ENCODE measurements at places on chromosomes 1 and 21. TPM values are rescaled to one million over a fixed set of nuclear protein-coding genes. Genes with fewer than 3 reads are reported as not detected.
A peak's percentile ranks its signal among the peaks of the same experiment; 100 is the strongest.

GRCh38 chr1:223177681-223178080 is 34.6 kb upstream of the TLR5 start:
- H3K4me1 ChIP-seq = peaks cover 7% of the 10 kb centered on the region
- DNase-seq = no peak
- H3K27me3 ChIP-seq = peaks cover 17% of the 10 kb centered on the region
- no peak overlapping the region for H3K4me3 ChIP-seq

ACKR1 gene
- total RNA-seq = 0.98 TPM

- peak overlapping the region; percentile 67 for H3K27ac ChIP-seq
- H3K27me3 ChIP-seq = no peaks in the 10 kb centered on the region
- peaks cover 5% of the 10 kb centered on the region for H3K36me3 ChIP-seq
- peak overlapping the region; percentile 72 for H3K4me3 ChIP-seq
- no peak for DNase-seq
Observed at GRCh38 chr1:109669246-109669948, 1.5 kb downstream of the GSTM2 start.

FCRLB gene
- total RNA-seq = 0.40 TPM
